ENCODE measurements at places on chromosomes 6 and 20.

DNA sequence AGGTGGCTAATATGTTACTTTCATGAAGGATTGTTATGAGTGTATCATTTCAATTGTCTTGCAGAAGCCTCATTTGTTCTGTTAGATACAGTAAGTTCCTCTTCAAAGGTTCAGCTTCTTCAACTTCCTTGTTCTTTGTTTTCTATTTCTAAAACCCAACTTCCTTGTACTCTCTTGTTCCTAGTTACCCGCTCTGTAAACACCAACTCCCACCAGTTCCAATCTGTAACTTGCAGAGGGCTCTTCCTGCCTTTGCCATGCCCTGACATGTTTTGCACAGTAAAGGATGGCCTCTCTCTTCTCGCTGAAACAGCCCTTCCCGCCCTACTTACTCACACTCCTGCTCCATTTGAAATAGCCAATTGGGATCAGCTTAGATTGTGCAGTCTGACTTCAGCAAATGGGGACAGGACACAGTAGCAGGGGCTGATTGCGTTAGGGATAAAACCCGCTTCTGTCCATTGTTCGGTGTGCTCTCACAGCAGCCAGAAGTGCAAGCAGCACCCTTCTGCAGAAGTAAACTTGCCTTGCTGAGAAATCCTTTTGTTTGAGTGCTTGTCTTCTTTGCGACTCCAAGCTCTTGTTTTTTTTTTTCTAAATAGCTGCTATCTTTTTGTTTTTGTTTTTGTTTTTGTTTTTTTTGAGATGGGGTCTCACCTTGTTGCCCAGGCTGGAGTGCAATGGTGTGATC lies 45.9 kb upstream of the POU5F1 start:
- DNase-seq, result no peak

GRCh38 chr20:4728120-4728760 lies 6.5 kb downstream of the PRND start:
- no peak for DNase-seq

DNA sequence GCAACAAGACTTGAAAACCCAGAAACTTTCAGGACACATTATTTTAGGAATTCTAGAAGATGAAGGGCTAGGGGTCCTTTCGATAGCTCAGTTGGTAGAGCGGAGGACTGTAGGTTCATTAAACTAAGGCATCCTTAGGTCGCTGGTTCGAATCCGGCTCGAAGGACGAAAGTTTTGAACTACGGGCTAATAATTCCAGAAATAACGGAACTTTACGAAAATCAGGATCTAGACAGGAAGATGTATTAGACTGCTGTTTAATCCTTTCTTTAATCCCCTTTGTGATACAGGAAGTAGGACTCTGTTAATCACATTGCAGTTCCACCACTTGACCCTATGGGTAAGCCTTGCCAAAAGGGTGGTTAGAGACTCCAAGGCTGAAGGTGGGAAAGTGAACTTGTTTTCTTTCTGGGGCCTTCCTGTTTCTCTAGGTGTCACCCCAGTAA lies 21.2 kb upstream of the ABT1 start:
- no peak for DNase-seq

DNA sequence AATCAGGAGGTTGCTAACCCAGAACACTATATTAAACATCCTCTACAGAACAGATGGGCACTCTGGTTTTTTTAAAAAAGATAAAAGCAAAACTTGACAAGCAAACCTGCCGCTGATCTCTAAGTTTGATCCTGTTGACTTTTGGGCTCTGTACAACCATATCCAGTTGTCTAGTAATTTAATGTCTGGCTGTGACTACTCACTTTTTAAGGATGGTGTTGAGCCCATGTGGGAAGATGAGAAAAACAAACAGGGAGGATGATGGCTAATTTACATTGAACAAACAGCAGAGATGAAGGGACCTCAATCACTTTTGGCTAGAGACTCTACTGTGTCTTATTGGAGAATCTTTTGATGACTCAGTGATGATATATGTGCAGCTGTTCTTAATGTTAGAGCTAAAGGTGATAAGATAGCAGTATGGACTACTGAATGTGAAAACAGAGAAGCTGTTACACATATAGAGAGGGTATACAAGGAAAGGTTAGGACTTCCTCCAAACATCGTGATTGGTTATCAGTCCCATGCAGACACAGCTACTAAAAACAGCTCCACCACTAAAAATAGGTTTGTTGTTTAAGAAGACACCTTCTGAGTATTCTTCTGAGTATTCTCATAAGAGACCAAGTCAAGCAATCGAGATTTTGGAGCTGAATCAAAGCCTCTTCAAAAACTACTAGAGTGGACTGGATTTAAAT lies 201.2 kb upstream of the SHLD1 start:
- no peak for DNase-seq

GRCh38 chr6:53929041-53929820 lies 134.4 kb downstream of the LRRC1 start:
- no peak for DNase-seq

DNA sequence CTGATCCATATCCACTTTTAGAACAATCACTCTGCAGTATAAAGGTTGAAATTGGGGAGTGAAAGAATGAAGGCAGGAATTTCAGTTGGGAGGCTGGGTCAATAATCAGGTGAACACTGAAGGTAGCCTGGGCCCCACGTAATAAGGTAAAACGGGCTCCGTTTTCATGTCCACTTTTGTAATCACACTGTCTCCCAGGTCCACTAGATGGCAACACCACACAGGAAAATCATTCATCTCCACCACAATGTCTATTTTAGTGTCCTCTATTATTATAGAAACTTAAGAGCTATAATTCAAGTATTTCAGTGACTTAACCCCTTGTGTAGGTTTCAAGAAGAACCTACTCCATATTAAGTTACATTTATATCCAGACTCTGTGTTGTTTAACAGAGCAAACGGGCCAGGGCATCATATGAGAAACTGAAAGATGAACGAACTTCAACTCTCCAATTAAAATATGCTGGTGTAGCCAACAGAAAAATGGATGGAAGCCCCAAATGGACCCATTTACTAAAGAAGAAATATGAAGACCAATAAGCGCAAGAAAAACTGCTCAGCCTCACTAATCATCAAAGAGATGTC lies 45.9 kb upstream of the MC3R start:
- no peak for DNase-seq

DNA sequence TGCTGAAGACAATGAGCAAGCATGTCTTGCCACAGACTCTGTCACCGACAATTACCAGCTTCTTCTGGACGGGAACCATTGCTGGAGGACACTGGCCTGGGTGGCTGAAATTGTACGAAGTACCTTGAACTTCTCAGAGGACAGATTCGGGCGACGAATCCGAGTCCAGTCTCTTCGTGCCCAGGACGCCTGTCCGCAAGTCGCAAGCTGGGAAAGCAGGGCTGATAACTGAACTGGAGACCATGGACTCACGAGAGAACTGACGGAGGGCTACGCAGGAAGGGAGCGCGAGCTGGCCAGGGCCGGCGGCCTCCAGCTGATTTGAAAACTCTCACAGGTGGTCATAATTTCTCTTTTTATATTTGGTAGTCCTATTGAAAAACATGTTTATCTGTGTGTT lies 1229.5 kb upstream of the MAP3K7 start:
- no peak for DNase-seq

DNA sequence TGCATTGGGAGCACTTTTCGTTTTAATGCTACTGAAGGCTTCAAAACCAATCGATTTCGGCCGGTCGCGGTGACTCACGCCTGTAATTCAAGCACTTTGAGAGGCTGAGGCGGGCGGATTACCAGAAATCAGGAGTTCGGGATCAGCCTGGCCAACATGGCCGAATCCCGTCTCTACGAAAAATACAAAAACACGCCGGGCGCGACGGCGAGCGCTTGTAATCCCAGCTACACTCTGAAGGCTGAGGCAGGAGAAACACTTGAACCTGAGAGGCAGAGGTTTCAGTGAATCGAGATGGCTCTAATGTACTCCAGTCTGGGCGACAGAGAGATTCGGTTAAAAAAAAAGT lies 58.4 kb downstream of the TRIM38 start:
- peak; percentile 83 for DNase-seq

DNA sequence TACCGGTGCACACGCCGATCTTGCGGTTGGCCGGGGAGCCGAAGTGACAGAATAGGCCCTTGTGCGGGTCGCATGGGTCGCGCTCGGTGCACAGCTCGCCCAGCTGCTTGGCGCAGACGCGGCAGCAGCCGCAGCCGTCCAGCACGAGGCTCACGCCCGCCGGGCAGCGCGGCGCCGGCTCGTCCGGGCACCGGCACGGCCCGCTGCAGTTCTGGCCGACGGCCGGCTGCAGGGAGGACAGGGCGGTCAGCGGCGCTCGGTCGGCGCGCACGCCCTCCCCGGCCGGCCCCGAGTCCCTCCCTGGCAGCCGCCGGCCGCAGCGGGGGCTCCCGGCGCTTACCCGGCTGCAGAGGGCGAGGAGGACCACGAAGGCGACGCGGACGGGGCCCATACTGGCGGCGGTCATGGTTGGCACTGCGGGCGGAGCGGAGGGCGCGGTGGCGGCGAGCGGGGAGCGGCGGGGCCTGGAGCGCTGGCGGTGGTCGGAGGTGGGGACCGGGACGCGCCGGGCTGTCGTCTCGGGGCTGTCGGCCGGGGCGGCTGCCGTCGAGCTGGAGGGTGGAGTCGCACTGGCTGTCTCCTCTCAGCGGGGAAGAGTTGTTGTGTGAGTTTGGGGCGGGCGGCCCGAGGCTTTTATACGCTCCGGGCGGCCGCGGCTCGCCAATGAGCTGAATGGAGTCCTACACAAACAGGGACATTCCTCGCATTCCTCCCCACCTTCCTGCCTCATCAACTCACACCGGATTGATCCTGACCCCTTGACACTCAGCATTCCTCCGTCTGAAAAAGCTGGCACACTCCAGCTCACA lies at the start of gene CCN2:
Gene CCN2, minus strand, starts transcription at position 606 of the 809 bp plus-strand sequence. Its CDS starts 200 bp downstream, at position 406.
- peak; percentile 94 for DNase-seq

DNA sequence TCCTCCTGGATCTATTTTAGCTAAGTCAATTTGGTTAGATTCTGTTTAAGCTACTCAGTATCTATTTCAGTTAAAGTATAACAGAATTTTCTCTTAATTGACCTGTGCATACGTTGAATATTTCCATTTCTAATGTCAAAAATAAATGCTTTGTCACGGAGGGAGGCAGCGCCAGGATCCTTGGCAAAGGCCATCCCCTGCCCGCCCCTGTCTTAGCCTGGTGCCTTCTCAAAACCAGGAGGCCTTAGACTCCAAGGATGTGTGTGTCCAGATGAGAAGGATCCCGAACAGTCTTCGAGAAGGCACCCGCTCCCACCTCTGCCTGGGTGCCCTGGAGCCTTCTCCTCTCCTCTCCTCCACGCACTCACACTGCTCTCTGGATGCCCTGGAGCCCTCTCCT lies 22.4 kb downstream of the TCFL5 start:
- no peak for DNase-seq

DNA sequence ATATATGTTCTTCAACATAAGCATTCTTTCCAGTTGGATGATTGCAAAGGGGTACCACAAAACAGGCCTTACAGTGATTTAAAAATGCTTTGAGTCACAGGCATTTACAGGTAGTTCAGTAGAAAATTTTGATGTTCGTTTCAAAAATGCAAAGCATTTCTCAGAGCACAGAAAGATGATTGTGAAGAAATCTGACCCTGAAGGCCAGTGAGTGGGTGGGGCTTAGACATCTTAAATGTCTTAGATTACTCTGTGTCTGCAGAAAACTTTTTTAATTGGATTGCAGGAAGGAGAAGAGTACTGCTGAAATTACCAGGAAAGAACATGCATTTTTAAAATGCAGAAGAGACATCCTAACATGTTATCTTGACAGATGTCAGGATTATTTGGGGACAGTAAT lies 268.3 kb downstream of the CDKAL1 start:
- DNase-seq, result no peak
